ENCODE measurements at places on chromosomes 1 and 21.
A peak's percentile ranks its signal among the peaks of the same experiment; 100 is the strongest.

- peak; percentile 57 for DNase-seq
Measured at GRCh38 chr1:16013220-16013907, 4.5 kb downstream of the HSPB7 start.

- DNase-seq: no peak
Measured at GRCh38 chr1:70355111-70355407, 537 bp upstream of the ANKRD13C start.

GRCh38 chr1:39328095-39328494 is 123.6 kb downstream of the MACF1 start:
- DNase-seq: no peak

- no peak for DNase-seq
Measured at GRCh38 chr1:202585590-202585933, 124.7 kb downstream of the SYT2 start.

DNA sequence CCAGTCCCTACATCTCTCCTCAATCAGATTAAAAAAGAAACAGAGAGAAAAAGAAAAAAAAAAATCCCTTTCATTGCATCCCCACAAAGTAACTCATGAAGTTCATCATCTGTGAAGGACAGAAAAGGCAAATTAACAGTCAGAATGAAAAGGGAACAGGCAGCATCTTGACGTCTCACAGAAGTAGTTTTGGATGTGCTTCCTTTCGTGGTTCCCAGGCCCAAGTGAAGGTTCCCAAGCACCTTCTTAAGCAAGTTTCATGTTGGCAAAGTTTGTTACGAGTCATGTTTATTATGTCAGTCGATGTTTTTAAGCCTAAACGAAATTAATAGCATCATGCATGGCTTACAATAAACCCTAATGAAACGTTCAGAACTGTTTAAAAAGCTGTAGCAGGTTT is 475.2 kb downstream of the SETD4 start:
- DNase-seq: no peak

DNA sequence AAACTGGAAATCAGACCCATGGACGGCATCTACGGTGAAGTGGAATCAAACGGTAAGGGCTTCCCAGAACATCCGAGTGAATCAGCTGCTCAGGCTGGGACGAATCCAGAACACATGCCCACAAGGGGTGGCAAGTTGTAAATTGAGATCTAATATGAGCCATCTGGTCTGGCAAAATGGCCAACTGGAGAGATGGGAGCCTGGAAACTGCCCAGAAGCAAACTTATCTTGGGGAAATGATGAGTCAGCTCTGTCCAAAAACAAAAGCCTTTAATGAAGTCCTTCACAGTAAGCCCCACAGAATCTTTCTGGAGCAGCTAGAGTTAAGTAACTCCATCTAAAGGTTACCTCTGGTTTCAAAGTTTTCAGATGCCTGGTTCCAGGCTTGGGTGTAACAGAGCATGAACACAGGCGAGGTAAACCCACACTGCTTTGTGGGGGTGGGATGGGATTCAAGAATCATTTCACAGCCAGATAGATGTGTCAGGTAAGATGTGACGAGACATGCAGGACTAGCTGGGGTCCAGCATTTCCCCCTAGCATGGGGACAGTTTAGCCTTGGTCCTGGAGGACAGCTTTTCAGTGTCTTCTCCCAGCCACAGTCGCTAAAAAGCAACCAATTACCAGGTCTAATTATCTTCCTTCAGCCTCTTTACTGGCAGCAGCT is 10.5 kb upstream of the SRP9 start:
- DNase-seq: no peak

- DNase-seq: no peak
Measured at GRCh38 chr1:10019561-10019960, 13.2 kb upstream of the UBE4B start.

DNA sequence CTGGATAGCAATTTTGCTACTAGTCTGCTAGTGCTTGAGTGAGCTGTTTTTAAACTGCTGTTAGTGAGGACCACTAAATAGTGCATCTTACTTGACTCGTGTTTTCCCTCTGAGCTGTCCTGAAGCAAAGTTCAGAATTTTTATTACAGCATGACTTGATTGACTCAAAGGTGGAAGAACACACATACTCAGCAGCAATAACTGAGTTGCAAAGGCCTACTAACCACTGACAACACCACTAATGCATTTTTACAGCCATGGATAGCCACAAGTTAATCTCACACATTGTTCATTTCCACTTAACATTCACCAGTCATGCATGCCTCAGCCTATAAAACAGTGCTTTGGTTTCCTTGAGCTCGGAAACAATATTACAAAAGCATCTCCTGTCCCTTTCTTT is 148.7 kb downstream of the RUNX1 start:
- DNase-seq: no peak

- DNase-seq: no peak
Measured at GRCh38 chr21:26769613-26770188, 75.5 kb downstream of the ADAMTS1 start.

GRCh38 chr1:71753746-71754145 is 528.6 kb downstream of the NEGR1 start:
- DNase-seq: no peak

DNA sequence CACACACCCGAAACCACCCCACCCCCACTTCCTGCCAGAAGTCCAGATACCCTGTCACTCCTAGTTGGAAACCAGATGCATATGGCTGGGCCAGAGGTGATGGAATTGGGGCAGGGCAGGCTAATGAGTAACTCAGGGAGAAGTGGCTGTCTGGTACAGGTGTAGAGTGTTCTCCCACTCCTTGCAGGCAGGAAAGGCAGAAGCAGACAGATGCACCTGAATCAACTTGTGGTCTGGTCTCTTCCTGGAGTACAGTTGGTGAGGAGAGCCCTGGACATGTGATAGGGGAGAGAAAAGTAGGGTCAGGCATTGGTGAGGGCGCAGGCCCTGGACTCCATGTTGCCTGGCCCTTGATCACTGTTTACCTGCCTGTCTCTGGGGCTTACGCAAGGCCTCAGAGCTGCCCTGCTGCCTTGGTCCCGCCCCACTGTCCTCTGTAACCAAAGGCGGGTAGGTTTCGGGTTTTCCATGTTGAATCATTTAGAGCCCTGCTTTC is 2.5 kb downstream of the CGN start:
- DNase-seq: no peak

GRCh38 chr1:32487182-32487581 is 22.3 kb downstream of the ZBTB8B start:
- DNase-seq: no peak

DNA sequence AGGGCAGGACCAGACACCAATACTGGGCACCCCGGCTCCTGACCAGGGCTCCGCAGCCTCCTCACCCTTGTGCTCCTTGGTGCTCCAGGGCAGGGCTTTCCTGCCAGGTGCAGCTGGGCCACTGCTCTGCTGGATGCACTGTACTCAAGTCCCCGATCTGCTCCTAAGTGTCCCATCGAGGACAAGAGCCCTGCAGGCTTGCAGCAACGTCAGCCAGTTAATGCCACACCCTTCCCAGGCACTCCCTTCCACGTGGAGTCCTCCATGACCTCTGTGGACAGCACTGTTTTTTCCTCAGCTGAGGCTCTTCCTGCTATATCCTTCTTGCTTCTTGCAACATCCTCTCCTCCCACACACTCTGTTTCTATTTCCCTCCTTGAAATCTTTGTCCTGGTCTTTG is 94.0 kb upstream of the NGF start:
- DNase-seq: no peak

GRCh38 chr1:23743287-23744152 is at the start of gene ELOA:
TSS of gene ELOA (plus strand) at chr1:23743471. CDS start at chr1:23743504, 33 bp downstream.
- DNase-seq: peak; percentile 75

DNA sequence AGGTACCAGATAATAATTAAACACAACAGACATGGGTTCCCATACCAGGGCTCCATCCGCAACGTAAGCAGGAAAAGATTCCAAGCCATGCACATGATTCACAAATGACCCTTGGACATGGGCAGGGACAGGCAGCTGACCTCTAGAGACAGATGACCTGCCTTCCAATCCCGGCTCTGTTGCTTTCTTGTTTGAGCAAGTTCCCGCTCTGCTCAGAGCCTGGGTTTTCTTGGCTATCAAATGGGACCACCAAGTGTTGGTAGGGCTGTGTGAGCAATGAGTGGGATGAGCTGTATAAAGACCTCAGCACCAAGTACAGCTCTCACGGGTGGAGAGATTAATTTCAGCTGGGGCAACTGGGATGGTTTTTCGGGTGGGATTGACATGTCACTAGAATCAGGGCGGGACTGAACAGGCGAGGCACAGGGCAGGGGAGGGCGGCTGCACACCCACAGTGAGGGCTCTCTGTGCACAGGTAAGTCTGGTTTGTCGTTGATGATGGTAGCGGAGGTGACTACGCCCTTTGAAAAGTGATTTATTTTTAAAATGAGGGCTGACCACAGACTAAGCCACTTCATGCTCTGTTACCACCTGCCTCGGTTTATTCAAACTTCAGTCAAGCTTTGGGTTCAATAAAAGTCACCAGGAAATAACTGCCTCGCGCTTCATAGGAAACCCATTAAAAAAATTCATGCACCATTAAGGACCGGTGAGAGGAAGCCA is 57.5 kb upstream of the IFFO2 start:
- DNase-seq: no peak

DNA sequence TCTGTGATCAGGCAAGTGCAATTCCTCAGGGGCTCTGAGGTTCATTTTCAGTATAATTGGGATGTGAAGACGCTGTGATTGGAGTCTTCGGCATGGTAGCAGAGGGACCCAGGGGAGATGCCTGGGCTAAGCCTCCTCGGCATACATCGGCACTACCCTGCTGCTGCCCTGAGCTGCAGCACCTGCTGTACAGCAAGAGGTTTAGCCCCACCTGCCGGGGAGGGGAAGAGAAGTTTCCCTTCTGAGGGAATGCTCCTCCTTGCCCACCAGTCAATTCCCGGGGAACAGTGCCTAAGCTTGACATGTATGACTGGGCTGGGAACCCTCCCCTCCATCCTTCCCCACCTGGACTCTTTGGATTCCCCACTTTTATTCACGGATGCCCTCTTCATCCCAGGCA is 24.9 kb downstream of the CNIH3 start:
- DNase-seq: no peak

DNA sequence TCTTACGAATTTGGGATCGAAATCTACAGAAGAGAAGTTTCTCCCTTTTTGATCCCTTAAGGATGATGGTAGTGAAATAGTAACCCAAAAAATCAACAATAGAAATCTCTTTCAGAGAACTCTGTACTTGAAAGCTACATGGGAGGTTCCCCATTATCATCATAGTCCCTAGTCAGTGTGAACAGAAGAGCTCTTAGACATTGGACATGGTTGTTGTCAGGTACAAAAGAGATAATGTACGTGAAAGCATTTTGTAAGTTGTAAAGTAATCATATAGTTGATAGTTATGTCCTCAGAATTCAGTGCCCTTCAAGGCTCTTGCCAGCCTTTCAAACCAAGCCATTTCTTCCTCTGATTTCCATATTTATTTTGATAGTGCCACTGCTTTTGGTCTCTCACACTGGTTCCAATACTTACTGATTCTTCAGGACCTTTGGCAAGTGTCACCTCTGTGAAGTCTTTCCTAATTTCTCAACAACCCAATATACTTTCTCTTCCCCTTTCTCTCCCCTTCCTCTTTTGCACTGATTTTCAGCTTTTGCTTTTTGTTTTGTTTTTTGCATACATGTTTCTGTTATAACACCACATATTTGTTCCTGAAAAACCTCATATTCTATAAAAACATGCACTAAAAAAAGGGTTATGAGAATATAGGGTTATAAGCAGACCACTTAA is 22.4 kb downstream of the VPS45 start:
- no peak for DNase-seq

- no peak for DNase-seq
Measured at GRCh38 chr1:29310616-29311180, 74.4 kb downstream of the PTPRU start.

GRCh38 chr1:39751595-39751994 is 12.9 kb downstream of the PPIE start:
- no peak for DNase-seq

- no peak for DNase-seq
Measured at GRCh38 chr1:85024736-85025135, 23.6 kb downstream of the MCOLN3 start.

- no peak for DNase-seq
Measured at GRCh38 chr1:158043232-158043631, 49.8 kb downstream of the KIRREL1 start.

GRCh38 chr1:44040418-44040817 is 9.2 kb upstream of the SLC6A9 start:
- DNase-seq: no peak

- DNase-seq: no peak
Measured at GRCh38 chr1:151455966-151456365, 3.3 kb downstream of the POGZ start.

DNA sequence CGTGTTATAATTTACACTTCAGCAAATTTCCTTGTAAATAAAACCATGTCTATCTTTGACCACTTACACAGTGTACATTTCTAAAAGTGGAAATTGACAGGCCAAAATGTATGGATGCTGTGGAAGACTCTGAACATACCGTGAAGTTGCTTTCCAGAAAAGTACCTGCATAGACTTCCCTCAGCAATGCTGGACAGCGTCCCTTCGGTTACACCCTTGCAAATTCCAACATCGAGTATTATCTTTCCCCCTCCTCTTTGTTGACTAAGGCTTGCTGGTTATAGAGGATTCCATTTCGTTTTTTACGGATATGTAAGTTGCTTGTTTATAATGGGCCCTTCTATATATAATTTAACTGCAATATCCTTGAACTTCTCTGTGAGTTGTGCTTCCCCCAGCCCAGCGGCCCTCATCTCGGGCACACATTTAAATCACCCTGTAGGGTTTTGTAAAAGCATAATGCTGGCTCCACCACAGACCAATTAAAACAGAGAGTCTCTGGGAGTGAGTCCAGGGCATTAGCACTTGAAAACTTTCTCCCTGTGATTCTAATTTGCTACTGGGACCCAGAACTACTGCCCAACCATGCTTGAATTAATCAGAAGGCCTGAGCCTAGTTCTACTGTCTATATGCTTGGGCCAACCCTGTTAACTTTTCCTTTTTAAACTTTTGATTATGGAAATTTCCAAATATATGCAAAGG is 230.3 kb downstream of the GRIK3 start:
- DNase-seq: no peak

DNA sequence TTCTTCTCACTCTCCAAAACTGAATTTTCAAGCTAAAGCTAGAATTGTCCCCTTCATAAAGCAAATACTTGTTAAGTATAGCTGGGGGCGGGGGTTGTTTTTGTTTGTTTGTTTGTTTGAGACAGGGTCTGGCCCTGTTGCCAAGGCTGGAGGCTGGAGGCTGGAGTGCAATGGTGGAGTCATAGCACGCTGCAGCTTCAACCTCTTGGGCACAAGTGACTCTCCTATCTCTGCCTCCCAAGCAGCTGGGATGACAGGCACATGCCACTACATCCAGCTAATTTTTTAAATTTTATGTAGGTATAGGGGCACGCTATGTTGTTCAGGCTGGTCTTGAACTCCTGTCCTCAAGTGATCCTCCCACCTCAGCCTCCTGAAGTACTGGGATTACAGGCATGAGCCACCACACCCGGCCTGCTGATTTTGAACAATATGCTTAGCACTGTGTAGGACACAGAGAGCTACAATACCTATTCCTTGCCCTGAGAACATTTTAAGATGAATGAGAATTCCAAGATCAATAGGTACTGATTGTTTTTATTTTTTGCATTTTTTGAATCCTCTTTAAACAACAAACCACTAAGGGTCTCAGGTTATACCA is 42.2 kb downstream of the PCNX2 start:
- no peak for DNase-seq
